ENCODE measurements at places on chromosomes 16 and 17. TPM values are rescaled to one million over a fixed set of nuclear protein-coding genes. Genes with fewer than 3 reads are reported as not detected.

The KRT39 gene
- polyA plus RNA-seq = not detected

The TERF2IP gene
- polyA plus RNA-seq = 72.8 TPM

The TMEM98 gene
- 44.0 TPM for polyA plus RNA-seq

The PDP2 gene
- 5.1 TPM for polyA plus RNA-seq

The ARHGAP44 gene
- 3.7 TPM for polyA plus RNA-seq

The PPM1E gene
- polyA plus RNA-seq = 0.47 TPM

The TP53TG3 gene
- polyA plus RNA-seq = not detected

The TNFRSF13B gene
- not detected for polyA plus RNA-seq

The TRIM72 gene
- polyA plus RNA-seq = 0.11 TPM

The USP43 gene
- polyA plus RNA-seq = 1.9 TPM

The WNT3 gene
- polyA plus RNA-seq = 1.3 TPM

The FAM20A gene
- polyA plus RNA-seq = 65.8 TPM

The SOST gene
- polyA plus RNA-seq = 15.1 TPM

The RAI1 gene
- polyA plus RNA-seq = 6.7 TPM

The LRRC37A gene
- polyA plus RNA-seq = 0.52 TPM

The NPLOC4 gene
- 41.5 TPM for polyA plus RNA-seq

The KIF19 gene
- polyA plus RNA-seq = not detected

The AURKB gene
- polyA plus RNA-seq = 0.43 TPM

The PNPO gene
- polyA plus RNA-seq = 55.8 TPM

The GFAP gene
- 2.3 TPM for polyA plus RNA-seq
